GM04503 (cell line): ENCODE measurements at places on chromosomes 6 and 20.

GRCh38 chr20:34983089-34983820 lies 27.6 kb downstream of the MYH7B start:
- no peak for DNase-seq

- DNase-seq, result no peak
Observed at GRCh38 chr6:6688951-6689350, 100.4 kb downstream of the LY86 start.

GRCh38 chr20:59004763-59005522 lies 2.1 kb downstream of the CTSZ start:
- no peak for DNase-seq

GRCh38 chr20:51446656-51447055 lies 95.9 kb downstream of the NFATC2 start:
- no peak for DNase-seq

DNA sequence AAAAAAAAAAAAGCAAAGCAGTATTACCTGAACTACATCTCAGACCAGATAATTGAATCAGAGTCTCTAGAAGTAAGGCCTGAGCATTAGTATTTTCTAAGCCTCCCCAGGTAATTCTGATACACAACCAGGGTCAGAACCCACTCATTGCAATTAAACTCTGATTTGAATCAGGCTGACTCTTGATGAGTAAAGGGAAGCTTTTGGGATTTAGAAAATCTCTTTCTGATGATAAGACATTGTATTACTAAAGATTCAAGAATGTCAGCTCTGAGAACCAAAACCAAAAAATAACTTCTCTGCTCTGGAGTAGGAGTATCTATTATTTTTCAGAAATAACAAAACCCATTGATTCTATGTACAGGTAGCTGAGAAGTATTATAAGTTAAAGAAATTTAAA lies 100.1 kb upstream of the COL21A1 start:
- DNase-seq, result no peak
